ENCODE measurements at places on chromosomes 12 and 14. TPM values are rescaled to one million over a fixed set of nuclear protein-coding genes. Genes with fewer than 3 reads are reported as not detected.
A peak's percentile ranks its signal among the peaks of the same experiment; 100 is the strongest.

DNA sequence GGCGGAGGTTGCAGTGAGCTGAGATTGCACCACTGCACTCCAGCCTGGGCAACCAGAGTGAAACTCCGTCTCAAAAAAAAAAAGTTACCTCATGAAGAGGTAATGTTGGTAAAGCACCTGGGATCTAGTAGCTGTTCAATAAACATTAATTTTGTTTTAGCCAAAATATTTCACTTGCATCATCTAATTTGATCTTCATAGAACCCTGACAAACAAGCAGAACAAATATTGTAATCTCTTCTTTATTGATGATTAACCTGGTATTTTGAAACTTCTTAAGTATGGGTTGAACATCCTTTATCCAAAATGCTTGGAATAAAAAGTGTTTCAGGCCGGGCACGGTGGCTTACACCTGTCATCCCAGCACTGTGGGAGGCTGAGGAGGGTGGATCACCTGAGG, 149.0 kb upstream of the AMIGO2 start:
- no peak for DNase-seq
- no peak overlapping the region for H3K4me3 ChIP-seq
- H3K4me1 ChIP-seq = peaks cover 4% of the 10 kb centered on the region

GRCh38 chr12:112270673-112271072, 111.6 kb downstream of the HECTD4 start:
- no peak overlapping the region for H3K27ac ChIP-seq
- no peaks in the 10 kb centered on the region for H3K27me3 ChIP-seq
- H3K4me3 ChIP-seq = no peak overlapping the region
- no peaks in the 10 kb centered on the region for H3K36me3 ChIP-seq

DNA sequence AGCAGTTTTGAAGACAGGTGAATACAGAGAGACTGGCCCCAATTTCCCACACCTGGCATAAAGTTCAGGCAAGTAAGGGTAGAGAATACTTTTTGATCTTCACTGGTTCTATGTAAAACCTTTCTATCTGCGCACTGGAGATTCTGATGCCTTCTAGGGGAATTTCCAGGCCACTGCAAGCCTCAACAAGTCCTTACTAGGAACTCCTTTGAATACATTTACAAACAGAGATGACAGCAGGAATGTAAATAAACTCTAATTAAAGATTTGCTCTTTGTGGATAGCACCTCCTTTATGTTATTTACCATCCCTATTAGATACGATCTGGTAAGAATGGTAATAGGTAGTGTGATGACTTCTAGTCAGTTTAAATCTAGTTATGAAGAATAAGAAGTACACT, 69.2 kb downstream of the NTN4 start:
- DNase-seq = no peak
- H3K27ac ChIP-seq = no peak overlapping the region
- H3K27me3 ChIP-seq = no peaks in the 10 kb centered on the region
- H3K4me1 ChIP-seq = peaks cover 23% of the 10 kb centered on the region
- H3K4me3 ChIP-seq = no peak overlapping the region

GRCh38 chr14:92902726-92903125, 20.2 kb upstream of the CHGA start:
- no peaks in the 10 kb centered on the region for H3K4me1 ChIP-seq
- no peak overlapping the region for H3K27ac ChIP-seq
- peaks cover 57% of the 10 kb centered on the region for H3K27me3 ChIP-seq
- no peaks in the 10 kb centered on the region for H3K36me3 ChIP-seq

DNA sequence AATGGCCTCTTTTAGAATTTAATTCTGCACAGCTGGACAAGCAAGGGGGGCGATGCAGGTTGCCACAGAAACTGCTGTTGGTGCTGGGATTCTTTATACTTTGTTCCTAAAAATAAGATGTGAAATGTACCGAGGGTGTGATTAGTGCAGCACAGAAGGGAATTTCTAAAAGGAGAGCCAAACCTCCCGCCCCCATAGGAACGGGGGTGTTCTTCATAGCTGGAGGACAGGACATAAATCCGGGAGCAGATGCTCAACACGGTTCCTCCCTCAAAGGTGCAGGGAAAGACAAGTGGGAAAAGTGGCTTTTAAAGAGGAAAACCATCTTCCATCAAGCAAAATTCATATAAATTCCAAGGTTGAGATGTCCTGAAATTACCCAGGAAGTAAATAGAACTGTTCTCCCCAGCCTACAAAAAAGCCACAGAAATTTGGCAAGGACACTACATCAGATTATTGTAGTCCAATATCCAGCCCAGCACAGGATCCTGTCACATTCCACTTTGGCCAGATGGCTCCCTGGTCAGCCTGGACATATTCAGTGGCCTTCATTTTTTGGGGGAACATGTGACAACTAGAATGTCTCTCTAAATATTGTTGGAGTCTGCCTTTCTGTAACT, 51.4 kb upstream of the TMX1 start:
- H3K36me3 ChIP-seq = no peaks in the 10 kb centered on the region
- H3K27me3 ChIP-seq = no peaks in the 10 kb centered on the region
- H3K27ac ChIP-seq = no peak overlapping the region
- no peak for DNase-seq
- H3K4me3 ChIP-seq = no peak overlapping the region

DNA sequence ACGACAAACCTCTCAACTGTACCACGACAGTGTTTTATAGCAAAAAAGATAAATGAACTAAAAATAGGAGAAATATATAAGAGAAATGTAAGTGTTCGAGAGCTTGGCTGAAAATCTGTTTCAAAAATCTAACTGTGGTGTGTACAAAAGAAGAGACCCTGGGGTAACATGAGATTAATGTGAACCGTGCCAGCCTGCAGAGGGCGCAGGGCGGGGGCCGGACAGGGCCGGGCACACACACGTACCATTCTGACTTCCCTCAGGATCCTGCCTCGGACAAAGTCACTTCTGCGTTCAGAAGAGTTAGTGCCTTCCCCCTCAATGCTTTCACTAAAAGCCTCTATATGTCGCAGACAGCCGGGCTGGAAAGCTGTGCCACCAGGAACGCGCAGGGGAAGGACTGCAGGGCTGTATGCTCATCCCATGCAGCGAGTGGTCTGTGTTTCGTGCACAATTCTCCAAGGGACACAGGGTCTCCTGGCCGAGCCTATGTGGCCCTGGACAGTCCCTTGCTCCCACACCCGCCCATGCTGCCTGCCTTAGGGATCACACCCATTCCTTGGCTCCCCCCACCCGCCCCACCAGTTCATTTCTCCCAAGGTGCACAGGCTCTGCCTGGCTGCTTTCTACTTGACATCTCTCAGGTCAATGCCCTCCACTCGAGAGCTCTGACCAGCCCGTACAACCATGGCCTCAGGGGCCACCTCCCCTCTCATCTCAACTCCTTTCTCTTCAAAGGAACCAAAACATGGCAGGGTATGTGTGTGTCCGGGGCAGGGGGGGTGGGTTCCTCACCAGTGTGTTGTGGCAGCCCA, 8.5 kb downstream of the CDCA4 start:
- peaks cover 14% of the 10 kb centered on the region for H3K36me3 ChIP-seq
- DNase-seq = no peak
- no peak overlapping the region for H3K4me3 ChIP-seq
- peaks cover 16% of the 10 kb centered on the region for H3K4me1 ChIP-seq
- H3K27me3 ChIP-seq = no peaks in the 10 kb centered on the region
- H3K27ac ChIP-seq = no peak overlapping the region

DNA sequence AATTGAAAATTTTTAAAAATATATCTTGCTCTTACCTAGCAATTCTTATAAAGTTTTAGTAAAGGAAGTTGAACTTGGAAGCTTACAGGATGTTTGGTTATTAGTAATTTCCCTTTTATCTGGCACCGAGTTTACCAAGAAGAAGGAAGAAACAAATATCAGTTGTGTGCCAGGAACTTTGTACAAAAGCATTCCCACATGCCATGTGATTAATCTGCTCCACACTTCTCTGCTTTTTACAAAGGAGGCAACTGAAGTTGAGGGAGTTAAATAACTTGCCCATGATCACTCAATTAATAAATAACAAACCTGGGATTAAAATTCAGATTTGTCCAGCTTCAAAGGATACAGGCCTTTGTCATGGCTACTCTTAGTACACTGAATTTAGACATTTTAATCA, 122.5 kb upstream of the BCAT1 start:
- no peaks in the 10 kb centered on the region for H3K36me3 ChIP-seq
- DNase-seq = no peak
- H3K27me3 ChIP-seq = no peaks in the 10 kb centered on the region
- H3K4me1 ChIP-seq = no peaks in the 10 kb centered on the region
- no peak overlapping the region for H3K27ac ChIP-seq

DNA sequence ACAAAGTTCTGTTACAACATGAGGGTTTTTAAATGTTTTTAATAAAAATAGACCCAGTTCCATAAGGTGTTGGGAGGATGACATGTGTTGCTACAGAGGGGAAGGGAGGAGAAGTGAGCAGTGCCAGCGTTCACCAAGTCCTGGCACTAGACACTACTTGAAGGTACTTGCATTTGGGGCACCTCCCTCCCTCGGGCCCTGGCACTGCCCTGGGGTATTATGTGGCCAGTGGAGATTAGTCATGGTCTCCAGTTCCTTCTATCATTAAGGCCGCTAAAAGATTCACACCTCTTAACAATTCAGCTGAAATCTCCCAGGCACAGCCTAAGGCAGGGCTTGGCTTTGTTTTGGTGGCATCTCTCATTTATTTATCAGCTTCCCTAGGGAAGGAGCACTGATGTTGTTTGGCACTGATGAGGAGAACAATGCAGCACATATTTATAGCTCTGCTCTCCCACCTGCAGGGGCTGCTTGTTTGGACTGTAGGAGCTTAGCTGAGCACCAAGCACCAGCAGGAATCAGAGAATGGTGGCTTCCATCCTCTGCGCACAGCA, 155.5 kb upstream of the NTF3 start:
- H3K27me3 ChIP-seq = peaks cover 34% of the 10 kb centered on the region
- no peak overlapping the region for H3K4me3 ChIP-seq
- H3K27ac ChIP-seq = no peak overlapping the region
- H3K4me1 ChIP-seq = no peaks in the 10 kb centered on the region

DNA sequence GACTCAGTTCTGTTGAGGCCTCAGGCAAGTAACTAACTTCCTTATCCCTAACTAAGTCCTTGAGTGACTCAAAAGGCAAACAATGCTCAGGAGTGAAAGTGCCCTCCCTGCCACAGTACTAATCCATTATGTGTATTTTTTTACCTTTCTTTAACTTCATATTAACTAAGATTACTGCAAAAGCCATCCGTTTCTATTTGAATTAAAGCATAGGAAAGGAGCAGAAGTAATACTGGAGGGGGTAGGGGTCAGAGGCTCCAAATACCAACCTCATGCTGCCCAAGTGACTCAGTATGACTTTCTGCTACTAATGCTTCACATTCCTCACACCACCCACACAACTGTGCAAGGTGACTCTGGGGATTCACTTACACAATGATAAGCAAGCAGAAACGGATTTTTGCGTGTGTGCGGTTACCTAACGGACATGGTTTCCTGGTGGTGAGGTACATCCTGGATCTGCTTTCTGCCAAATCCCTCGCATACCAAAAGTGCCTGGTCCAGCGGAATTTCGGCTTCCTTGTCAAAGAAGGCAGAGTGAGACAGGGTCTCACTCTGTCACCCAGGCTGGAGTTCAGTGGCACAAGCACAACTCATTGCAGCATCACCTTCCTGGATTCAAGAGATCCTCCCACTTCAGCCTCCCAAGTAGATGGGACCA, 25.1 kb downstream of the MOK start:
- H3K36me3 ChIP-seq = peaks cover 16% of the 10 kb centered on the region
- peak overlapping the region; percentile 95 for H3K27ac ChIP-seq
- peaks cover 82% of the 10 kb centered on the region for H3K4me1 ChIP-seq

Gene UBE2N
- total RNA-seq = 68.5 TPM

Gene RPGRIP1
- 0.75 TPM for total RNA-seq

Gene INHBE
- total RNA-seq = 0.73 TPM

Gene MORN3
- total RNA-seq = 1.8 TPM

Gene BATF
- 55.7 TPM for total RNA-seq

Gene RESF1
- 33.8 TPM for total RNA-seq

Data from PC-9 (cell line).